ENCODE measurements at places on chromosomes 5 and 9. TPM values are rescaled to one million over a fixed set of nuclear protein-coding genes. Genes with fewer than 3 reads are reported as not detected.

DNA sequence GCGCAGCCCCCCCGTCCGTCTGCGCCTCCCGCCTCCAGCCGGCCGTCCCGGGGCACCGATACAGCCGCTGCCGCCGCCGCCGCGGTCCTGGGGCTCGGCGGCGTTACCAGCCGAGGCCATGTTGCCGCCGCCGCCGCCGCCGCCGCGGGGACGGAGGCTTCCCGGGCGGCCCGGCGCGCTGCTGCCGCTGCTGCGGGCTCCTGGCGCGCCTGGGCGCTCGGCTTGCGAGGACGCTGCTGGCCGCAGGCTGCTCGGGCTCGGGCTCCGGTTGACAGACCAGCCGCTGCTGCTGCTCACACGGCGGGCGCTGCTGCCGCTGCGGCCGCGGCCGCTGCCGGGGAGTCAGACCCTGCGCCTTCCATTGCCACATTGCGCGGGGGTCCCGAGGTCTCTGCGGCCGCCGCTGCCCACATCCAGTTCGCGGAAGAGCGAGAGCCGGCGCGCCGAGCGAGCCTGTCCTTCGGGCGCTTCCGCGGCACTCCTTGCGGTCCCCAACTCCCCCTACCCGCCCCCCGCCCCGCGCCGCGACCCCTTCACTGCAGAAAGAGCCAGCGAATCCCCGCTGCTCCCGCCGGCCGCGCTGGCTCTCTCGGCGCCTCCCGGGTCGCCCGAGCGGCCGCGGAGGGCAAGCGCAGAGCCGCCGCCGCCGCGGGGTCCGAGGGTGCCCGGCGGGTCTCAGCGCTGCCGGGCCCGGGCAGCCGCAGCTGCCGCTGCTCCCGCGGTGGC, 8.4 kb downstream of the PTCH1 start:
- DNase-seq = no peak

GRCh38 chr5:25241981-25242380, 597.2 kb upstream of the CDH10 start:
- DNase-seq = no peak

The STKLD1 gene
- 4.4 TPM for polyA plus RNA-seq

DNA sequence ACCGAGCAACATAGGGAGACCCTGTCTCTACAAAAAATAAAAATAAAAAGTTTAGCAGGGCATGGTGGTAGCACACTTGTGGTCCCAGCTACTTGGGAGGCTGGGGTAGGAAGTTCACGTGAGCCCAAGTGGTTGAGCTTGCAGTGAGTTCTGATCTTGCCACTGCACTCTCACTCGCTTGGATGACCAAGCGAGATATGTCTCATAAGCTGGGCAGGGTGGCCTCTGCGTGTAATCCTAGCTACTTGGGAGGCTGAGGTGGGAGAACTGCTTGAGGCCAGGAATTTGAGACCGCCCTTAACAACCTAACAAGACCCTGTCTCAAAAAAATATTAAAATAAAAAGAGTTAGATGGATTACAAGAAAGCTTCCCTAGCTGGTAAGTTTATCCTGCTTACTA, 32.5 kb downstream of the RASA1 start:
- DNase-seq = no peak

The PURA gene
- 13.0 TPM for polyA plus RNA-seq

DNA sequence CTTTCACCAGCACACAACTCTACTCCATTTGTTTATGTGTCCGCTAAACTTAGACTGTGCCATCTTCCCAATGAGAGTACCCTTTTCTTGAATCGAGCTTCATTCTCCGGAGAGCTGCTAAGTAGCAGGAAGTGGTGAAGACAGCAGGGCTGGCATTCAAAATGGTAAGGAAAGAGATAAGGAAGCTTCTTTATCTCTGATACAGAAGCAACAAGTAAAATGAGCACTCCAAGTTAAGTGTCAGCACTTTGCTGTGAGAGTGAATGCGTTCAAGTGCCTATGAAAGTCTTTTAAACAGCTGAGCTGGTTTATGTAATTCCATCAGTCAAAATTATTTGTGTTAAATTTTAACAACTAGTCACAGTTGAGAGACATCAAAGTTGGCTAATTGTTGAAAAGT, 386.8 kb upstream of the PTPRD start:
- DNase-seq = no peak

DNA sequence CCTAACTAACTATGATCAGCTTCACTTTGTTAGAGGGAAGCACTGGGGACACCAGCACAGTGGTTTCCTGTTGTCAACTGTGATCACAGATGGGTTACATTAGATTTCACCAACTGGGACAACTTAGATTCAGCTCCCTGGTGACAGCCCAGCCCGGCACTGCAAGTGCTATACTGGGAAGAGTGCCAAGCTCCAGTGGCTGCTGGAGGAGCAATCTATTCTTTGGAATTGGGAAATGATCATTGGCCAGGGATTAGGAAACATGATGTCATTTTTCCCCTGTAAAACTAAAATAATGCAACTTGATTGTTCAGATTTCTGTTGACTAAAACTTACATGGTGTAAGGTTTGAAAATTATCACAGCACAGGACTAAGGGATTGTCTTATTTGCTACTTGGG, 33.2 kb downstream of the PTGR1 start:
- no peak for DNase-seq

- DNase-seq = no peak
Measured at GRCh38 chr9:122656378-122656777, 1.0 kb downstream of the OR1B1 start.

DNA sequence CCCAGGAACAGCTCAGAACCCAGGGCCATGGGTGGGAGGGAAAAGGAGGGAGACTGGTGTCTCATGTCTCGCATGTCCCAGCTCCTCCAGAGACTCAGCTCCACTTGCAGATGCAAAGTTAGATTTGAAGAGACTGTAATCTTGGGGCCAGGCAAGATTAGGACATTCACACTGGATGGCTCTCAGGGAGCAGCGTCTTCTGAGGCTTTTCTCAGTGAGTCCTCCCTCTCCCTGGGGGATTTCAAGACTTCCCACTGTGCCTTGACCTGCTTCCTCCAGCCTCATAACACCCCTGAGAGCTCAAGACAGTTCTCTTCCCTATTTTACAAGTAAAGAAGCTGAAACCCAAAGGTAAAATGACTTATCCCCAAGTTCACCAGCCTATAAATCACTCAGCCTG, 10.5 kb upstream of the TCOF1 start:
- DNase-seq = no peak

GRCh38 chr9:97310896-97311295, 3.4 kb downstream of the CCDC180 start:
- no peak for DNase-seq

The PCA3 gene
- 0.96 TPM for polyA plus RNA-seq
